ENCODE measurements at places on chromosomes 1 and 21.

DNA sequence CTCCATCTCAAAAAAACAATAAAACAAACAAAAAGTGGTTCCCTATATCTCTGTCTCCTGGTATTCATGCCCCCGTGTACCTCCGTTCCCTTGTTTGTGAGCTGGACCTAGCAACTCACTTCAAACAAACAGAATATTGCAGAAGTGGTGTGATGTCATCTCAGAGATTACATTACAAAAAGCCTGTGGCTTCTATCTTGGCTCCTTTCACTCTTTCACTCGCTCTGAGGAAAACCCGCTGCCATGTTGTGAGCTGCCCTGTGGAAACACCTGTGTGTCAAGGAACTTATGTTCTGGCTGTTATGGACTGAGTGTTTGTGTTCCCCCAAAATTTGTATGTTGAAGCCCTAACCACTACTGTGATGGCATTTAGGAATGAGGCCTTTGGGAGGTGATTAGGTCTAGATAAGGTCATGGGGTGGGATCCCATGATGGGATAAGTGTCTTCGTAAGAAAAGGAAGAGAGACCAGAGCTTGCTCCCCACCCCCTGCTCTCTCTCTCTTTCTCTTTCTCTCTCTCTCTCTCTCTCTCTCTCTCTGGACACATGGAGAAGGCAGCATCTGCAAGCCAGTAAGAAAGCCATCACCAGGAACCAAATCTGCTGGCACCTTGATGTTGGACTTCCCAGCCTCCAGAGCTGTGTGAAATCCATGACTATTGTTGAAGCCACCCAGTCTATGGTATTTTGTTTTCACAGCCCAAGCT, 7.4 kb upstream of the HYI start:
- no peak for DNase-seq

- DNase-seq, result no peak
These were observed 106.7 kb downstream of the RNF220 start for GRCh38 chr1:44511769-44512168.

GRCh38 chr1:58768971-58769808, 14.7 kb downstream of the JUN start:
- peak; percentile 70 for DNase-seq

- no peak for DNase-seq
These were observed 38.2 kb downstream of the TRAPPC10 start for GRCh38 chr21:44050276-44050675.

DNA sequence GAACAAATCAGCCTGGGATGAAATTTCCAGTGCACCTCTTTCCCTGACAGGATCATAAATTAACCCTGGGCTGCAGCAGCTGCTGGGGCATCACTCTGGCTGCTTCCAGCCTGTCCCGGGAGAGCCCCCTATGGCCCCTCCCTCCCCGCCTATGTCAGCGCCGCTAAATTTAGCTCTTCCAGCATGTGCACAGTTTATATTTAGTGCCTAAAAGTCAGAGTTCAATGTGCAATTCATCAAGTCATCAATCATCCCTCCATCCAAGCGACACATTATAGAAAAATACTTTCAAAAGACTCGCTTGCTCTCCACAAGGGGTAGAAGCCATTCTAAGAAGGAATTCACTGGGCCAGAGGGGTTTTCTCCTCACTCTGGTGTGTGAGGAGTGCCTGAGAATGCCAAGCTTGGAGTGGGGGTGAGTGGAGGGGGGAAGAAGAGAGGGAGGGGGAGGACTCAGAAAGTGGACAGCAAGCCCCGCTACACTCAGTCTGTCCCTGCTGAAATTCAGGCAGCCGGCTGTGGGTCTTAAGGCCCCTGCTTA, 37.4 kb downstream of the XCL1 start:
- DNase-seq, result peak; percentile 51

GRCh38 chr1:45945426-45945825, 142.0 kb downstream of the MAST2 start:
- DNase-seq, result peak; percentile 22

- DNase-seq, result no peak
These were observed 249.2 kb upstream of the NFIA start for GRCh38 chr1:60833173-60833572.

DNA sequence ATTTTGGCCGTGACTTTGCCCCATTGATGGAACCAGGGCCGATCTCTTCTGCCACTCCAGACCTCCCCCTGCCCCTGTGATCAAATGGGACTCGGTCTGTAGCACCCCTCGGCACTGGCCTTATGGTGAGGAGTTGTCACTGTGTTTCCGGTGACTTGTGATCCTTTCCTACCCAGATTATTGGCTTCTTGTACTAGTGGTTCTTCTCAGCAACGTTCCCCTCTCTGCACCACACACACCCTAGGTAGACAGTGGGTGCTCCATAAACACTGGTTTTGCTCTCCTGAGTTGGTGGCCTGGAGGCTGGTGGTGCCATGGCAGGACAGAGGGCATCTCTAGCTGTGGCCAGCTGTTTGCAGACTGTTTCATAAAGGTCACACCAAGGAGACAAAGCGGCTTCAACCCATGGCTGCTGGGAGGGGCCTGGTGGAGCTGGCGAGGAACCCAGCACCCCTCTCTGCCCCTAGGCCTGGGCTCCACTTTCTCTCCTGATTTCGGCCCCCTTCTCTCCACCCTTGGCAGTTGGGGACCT, 50.7 kb downstream of the DHRS3 start:
- no peak for DNase-seq

- DNase-seq, result no peak
These were observed 83.5 kb upstream of the ZBTB40 start for GRCh38 chr1:22368125-22368524.

DNA sequence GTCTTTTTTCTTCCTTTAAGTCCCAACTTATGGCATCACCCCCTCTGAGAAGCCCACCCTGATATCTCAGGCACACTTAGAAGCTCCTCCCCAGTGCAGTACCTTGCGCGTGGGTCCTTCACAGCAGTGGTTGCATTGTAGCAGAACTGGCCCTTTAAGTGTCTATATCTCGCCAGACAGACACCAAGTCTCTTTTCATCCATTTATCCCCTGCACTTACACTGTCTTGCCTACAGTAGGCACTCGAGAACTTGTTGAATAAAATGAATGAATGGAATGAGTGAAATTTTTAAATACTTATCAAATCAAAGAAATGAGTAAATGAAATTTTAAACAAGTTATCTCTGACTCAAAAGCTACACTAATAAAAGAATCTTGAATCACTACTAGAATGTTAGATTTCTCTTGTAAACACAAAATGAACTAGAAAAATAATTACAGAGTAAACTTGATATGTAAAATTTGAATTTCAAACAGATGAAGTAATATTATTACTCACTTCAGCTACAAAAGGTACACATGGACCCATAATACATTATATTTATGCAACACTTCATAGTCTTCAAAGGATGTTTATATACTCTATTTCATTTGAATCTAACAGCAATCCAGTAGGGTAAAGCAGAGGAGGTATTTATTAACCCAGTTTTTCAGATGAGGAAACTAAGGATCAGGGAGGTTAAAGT, 54.7 kb upstream of the MAN1A2 start:
- peak; percentile 62 for DNase-seq

GRCh38 chr1:180614730-180615129, 17.1 kb upstream of the XPR1 start:
- DNase-seq, result no peak

GRCh38 chr1:21294266-21294989, 4.2 kb upstream of the ECE1 start:
- no peak for DNase-seq

- peak; percentile 89 for DNase-seq
These were observed at the start of gene TMCC2 for GRCh38 chr1:205227584-205228013. Gene TMCC2, plus strand, starts transcription at chr1:205227946. Its CDS starts 619 bp downstream, at chr1:205228565.

DNA sequence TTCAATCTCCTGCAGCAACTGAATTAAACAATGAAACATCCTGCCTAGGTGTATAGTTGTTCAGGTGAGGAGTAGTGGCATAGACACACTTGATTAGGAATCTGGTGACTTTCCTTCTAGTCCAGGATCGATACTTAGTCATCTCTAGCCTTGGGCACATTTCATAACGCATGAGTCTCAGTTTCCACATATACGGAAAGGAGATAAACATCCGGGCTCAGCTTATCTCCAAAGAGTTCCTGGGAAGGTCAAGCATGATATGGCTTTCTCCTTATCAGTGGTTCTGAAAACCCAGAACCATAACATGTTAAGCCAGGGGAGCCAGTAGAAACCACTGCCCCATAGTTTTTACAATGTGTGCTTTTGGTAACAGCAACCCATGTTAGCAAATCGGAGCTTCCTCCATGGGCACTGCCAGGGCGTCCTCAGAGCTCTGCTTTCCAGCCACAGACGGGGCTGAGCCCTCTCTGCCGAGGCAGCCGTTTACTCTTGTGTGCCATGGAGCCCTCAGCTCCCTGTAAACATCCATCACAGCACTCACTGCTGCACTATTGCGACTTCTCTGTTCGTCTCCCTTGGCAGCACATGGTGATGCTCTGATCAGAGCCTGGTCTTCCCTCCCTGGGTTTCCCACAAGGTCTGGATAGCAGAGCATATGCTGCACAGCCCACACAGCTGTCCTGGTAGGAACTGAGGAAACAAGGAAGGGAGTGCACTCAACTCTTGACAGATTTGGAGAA, 34.6 kb downstream of the RUNX1 start:
- no peak for DNase-seq

GRCh38 chr1:35220976-35221375, 28.0 kb upstream of the SFPQ start:
- DNase-seq, result peak; percentile 10

DNA sequence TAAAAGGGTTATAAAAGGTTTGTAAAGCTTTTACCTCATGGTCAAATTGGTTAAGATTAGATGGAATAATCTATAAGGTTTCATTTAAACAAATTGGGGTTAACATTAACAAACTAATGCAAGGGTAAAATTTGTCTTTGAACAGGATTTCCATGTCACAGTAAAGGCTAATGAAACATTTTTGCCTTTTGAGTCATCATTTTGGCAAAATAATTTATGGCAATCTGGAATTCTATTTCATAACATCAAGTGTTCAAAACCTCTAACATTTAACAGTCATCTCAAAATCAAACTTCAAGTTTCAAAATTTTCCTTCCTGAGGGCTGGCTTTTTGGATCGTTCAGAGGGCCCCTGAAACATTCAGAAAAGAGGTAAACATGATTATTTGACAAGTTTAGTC, 6.6 kb upstream of the CD46 start:
- peak; percentile 13 for DNase-seq

- DNase-seq, result no peak
These were observed 56.5 kb upstream of the BMP8A start for GRCh38 chr1:39434797-39435395.

DNA sequence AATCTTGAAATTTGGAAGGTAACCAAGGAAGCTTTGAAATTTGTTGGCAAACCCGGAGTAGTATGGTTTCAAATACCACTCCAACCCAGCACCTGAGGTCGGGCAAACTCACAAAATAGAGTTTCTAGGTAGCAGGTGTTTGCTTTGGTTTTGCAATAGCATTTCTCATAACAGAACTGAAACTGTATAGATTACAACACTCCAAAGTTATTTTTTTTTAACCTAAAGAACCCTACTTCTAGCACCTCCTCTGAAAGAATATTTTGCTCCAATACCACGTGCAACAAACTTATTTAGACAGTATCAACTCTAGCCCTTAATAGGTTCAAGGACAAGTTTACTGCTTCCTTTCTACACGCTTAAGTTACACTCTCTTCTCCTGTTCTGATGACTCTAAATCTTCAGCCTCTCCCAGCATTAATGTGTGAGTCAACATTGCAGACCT, 178.5 kb upstream of the FMN2 start:
- no peak for DNase-seq

DNA sequence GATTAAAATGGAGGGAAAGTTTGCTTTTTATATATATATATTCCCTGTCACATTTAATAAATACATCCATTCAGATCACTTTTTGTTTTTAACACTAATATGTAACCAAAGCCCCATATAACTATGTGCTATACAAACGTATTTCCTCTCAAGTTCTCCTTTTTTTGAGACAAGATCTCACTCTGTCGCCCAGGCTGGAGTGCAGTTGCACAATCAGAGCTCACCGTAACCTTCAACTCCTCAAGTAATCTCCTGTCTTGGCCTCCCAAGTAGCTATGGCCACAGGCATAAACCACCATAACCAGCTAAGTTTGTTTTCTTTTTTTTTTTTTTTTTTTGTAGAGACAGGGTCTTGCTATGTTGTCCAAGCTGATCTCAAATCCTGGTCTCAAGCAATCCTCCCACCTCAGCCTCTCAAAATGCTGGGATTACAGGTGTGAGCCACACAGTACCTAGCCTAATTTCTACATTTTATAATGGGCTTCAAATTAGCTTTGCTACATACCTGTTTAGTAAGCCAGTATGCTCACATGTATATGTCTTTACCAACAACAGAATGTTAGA, 120.0 kb downstream of the TGFBR3 start:
- DNase-seq, result no peak

DNA sequence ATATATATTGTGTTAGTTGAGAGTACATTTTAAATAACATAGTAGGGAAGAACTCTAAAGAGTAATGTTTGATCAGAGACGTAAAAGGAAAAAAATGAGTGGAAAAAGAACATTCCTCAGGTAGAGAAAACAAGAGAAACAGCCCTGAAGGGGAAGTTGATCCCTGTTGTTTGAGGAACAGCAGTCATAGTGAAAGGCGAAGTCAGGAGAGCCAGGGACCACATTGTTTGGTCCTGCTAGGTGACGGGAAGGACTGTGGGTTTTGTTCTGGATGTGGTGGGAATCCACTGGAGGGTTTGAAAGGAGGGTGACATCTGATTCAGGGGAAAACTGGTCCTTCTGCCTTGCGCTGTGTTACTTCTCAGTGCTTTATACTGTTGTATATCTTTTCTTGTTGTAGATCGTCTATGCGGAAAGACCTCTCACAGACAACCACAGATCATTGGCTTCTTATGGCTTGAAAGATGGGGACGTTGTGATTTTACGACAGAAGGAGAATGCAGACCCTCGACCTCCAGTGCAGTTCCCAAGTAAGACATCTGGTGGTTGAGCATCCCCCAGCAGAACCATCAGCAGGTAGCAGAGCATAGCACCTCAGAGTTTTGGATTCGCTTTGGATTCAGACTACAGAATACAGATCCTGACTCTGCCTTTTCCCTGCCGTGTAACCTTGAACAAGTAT, 9.2 kb downstream of the DDI2 start:
- no peak for DNase-seq

DNA sequence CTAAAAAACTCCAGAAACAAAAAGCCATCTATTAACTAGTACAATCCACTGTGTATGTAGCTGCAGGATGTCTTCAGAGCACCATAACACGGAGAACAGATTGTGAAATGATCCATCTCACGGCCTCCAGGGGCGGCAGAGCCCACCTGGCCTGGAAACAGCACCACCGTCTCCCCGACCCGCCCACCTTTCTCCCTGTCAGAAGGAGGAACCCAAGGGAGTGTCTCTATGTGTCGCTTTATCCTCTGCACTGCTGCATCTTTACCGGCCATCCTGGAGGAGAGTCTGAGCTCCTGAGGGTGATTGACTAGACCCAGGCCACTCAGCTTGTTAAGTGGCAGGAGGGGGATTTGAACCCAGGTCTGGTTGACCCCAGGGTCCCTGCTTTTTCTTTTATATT, 405.0 kb downstream of the MATN1 start:
- DNase-seq, result no peak

DNA sequence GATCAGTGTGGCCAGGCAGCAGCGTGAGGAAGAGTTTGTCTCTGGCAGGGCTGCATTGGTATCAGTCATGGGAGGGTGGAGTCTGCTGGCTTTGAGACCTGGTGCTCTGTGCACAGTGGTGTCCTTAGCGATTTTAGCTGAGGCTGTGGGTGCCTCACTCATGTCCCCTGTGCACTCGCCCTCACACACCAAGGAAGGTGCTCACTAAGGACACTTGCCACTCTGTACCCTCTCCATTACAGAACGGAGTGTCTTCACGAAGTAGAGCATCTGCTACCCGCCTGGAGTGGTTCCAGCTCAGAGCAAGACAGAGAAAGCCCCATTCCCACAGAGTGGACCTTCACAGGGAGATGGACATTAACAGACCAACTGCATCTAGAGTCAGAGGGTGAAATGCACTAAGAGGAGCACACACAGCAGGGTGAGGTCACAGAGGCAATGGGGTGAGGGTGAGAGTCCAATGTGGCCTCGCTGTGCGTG, 117.9 kb downstream of the MATN1 start:
- DNase-seq, result no peak
